AG04449 (cell line): ENCODE measurements at places on chromosomes 1 and 21.

DNA sequence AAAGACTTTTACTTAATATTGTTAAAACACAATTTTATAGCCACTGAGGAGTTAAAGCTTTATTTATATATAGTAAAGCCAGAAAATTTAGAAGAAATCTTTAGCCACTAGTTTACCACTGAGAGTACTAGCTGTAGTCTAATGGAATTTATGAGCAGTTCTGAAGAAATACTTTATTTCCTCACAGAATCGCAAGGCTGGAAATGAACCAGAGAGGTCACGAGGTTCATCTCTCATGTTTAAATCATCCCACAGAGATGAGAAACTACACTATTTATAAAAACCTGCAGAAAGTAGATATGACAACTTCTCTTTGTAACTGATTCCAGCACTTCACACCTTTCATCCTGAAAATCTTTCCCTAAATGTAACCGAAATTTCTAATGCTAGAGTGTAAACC lies 26.0 kb downstream of the ADGRL4 start:
- no peak for DNase-seq

GRCh38 chr1:90729504-90730242 lies 12.6 kb upstream of the BARHL2 start:
- DNase-seq, result no peak

GRCh38 chr1:116123837-116124533 lies 12.8 kb downstream of the MAB21L3 start:
- no peak for DNase-seq

- no peak for DNase-seq
Observed at GRCh38 chr1:204094856-204095634, 22.1 kb downstream of the SOX13 start.

- DNase-seq, result no peak
Observed at GRCh38 chr1:174156437-174156836, 2.9 kb upstream of the RABGAP1L start.

GRCh38 chr21:26550326-26550725 lies 22.8 kb downstream of the CYYR1 start:
- no peak for DNase-seq

DNA sequence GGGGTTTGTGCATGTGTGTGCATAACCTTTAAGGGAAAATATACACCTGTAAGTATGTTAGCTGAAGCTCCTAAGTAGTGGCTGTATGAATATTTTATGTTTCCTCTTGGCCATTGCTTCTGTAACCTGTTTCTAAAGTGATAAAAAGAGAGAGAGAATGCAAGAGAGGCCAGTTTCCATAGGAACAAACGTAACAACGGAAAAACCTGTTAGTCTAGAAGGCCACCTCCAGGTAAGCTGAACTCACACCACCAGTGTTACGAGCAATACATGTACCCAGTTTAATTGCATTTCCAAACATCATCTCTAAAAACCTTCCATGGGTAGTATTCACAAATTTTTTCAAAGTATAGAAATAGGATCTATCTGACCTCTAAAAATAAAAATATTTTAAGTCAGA lies 63.1 kb downstream of the PLPPR4 start:
- no peak for DNase-seq

- DNase-seq, result no peak
Observed at GRCh38 chr1:209761011-209761635, 5.3 kb downstream of the TRAF3IP3 start.

GRCh38 chr1:109090196-109091077 lies at the start of gene TMEM167B:
TSS of gene TMEM167B (plus strand) at chr1:109090764. CDS start at chr1:109090873, 109 bp downstream.
- peak; percentile 84 for DNase-seq

DNA sequence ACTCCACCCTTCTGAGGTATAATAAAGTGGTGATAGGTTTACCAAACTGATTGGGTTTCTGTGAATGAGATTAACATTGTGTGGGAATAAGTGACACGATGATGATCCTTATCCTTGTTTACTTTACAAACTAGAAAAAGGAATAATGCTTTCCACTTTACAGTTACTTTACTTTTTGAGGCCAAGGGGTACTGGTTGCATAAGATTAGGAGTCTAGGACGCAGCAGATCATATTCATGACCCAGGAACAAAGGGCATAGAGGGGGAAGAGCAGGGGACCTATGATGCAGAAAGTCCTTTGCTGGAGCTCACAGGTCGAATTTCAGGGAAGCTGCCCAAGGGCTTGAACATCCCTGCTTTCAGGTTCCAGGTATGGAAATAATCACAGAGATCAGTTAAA lies 20.4 kb downstream of the FGGY start:
- no peak for DNase-seq

GRCh38 chr1:171606402-171606941 lies 15.6 kb upstream of the MYOCOS start:
- no peak for DNase-seq

GRCh38 chr1:88984569-88984968 lies 7.9 kb downstream of the KYAT3 start:
- no peak for DNase-seq

GRCh38 chr1:47837866-47838561 lies 159.2 kb downstream of the TRABD2B start:
- DNase-seq, result no peak

DNA sequence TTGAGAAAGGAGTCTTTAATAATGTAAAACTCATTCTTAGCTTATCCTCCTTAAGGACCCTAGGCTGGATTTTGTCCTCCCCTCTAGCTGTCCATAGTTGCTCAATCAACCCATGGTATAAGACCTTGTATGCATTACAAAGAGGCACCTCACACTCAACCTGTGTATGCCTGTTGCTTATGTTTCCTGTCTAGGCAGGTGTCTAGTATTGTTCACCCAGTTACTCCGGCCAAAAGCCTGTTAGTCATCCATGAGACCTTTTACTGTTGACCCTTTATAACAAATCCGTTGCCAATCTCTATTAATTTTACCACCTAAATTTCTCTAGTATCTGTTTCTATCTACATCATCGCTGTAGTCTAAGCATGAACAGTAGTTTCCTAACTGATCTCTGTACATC lies 3.7 kb downstream of the LYPLAL1 start:
- no peak for DNase-seq

GRCh38 chr1:7019510-7019909 lies 234.3 kb downstream of the CAMTA1 start:
- no peak for DNase-seq

DNA sequence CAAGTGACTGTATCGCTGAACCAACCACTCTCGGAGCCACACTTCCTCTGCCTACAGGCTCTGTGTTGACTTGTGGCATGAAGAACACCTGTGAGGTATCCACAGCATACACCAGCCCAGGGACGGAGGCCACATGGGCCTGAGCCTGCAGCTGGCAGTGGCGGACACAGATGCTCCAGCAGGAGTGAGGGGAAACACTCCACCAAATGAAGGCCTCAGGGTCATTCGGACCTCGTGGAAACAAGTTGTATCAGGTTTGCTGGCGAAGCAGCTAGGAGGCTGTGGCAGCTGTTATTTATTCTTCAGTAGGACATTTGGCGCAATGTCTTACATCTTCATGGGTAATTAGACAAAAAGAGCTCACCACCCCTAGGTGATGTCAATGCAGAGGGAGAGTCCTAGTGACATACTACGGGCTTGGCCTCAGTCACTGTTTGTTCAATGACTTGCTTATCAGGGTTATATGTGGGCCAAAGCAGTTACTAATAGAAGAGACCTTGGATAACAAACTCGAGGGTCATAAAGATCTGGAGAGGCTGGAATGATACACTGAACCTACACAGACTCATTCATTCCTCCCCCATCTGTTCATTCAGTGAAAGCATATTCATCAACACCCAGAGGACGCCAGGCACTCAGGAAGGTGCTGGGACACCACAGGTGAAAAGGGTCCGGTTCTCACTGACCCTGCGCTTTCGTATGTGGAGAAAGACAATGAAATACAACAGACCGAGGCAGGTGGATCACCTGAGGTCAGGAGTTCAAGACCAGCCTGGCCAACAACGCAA lies 11.6 kb upstream of the ETS2 start:
- no peak for DNase-seq

GRCh38 chr1:163248064-163248463 lies 45.3 kb upstream of the RGS5 start:
- no peak for DNase-seq
